Heart left ventricle (tissue), 16 donors: ENCODE measurements at places on chromosomes 13 and 19. TPM values are rescaled to one million over a fixed set of nuclear protein-coding genes. Genes with fewer than 3 reads are reported as not detected.

The CLDN10 gene
- polyA plus RNA-seq, result 0.34 TPM

The NFKBIB gene
- polyA plus RNA-seq, result 35.0 TPM

The ETV2 gene
- polyA plus RNA-seq, result 0.46 TPM

The KCNN1 gene
- polyA plus RNA-seq, result 0.08 TPM

The LYPD5 gene
- 1.9 TPM for polyA plus RNA-seq

DNA sequence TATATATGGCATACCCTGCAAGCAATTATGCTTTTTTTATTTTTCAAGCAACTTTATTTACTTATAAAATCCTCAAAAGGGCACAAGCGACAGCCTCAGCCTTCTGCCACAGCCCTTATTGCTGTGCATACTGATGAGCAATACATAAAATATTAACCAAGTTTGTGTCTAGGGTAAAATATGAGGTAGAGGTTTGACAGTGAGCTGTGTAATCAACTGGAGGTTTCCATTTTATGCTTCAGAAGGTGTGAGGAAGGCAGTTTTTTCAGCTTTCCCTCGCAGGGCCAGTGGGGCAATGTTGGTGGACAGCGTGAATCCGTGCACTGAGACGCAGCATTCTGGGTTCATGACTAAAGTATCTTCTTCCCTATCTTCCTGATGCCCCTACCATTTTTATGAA, 310.4 kb downstream of the IRS2 start:
- no peak for DNase-seq

- peak; percentile 39 for DNase-seq
Measured at GRCh38 chr13:104011505-104012241, 945.5 kb upstream of the SLC10A2 start.

DNA sequence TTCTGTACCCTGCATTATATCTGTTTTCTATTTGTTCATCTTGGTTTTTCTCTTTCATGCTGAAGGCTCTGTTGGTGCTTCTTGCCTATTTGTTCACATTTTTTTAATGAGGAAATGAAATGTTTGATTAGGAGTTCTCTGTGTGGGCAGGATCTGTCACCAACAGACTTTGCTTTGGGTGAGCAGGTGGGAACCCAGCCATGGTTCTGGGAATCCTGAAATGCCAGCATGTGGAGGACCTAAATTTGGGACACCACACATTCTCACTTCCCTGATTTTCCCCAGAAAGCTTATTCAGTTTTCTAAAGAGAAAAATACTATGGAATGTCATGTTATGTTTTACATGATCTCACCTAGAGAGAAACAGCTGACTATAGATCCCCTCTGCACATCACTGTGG, 34.0 kb downstream of the TPT1 start:
- no peak for DNase-seq

DNA sequence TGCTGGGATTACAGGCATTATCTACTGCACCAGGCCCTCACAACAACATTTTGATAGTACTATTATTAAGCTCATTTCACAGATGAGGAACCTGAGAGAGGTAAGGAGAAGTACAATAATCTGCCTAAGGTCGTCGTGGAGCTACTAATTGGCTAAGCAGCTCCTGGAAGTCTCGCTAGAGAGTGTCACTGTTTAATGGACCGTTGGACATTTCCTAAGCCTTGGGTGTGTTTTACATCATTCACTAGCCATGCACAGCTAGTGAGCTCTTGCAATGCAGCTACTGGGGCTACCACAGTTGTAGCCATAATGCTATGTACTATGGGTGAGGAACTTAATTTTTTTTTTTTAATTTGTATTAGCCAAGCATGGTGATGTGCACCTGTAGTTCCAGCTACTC, 34.0 kb upstream of the OR1M1 start:
- DNase-seq, result no peak

DNA sequence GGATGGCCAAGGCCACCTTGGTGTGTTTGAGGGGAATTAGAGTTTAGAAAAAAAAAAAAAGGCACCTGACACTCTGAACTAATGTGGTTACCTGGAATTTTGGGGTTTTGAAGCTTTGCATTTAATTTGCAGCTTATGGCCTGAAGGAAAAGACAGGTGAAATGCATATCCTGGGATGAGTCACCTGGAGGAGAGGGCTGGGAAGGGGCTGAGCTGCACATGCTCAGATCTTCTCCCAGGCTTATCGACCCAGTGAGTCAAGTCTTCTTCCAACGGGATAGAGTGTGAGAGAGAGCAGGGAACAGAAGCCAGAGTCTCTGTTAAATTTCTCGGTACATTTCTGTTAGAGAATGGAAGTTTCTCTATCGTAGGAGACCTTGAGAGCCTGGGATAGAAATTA, 29.7 kb upstream of the ALOX5AP start:
- no peak for DNase-seq

DNA sequence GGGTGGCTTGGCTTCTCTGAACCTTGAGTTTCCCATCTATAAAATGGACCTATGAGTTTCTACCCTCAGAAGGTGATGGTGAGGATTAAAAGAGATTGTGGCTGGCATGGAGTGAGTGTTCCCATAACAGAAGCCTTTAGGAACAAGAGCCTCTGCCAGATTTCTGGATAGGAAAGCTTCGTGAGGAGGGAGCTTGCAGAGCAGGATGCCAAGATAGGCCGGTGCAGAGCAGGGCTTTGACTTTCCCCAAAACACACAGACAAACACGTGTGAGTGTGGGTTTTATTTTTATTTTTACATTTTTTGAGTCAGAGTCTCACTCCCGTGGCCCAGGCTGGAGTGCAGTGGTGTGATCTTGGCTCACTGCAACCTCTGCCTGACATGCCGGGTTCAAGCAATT, 3.7 kb upstream of the CNN1 start:
- DNase-seq, result no peak

GRCh38 chr19:2290441-2291184, 8.6 kb upstream of the PEAK3 start:
- DNase-seq, result no peak

DNA sequence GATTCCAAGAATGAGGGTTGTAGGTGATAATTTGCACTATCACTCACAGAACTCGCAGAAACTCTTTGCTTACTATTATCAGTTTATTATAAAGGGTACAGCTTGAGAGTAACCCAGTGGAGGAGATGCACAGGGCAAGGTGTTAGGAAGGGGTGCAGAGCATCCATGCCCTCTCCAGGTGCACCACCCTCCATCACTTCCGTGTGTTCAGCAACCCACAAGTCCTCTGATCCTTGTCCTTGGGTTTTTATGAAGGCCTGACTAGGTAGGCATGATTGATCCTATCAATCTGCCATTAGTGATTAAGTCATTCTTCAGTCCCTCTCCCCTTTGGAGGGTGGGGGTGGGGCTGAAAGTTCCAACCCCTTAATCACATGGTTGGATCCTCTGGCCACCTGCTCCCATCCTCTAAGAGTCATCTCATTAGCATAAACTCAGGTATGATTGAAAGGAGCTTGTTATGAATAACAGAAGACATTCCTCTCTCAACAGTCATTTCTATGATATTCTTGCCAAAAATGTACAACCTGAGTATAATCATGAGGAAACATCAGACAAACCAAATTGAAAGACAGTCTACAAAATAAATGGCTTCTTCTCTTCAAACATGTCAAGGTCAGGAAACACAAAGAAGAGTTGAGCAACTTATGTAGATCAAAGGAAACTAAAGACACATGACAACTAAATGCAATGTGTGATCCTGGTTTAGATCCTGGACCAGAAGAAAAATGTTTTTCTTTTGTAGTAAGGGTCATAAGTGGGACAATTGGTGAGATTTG, 225.4 kb downstream of the PCCA start:
- no peak for DNase-seq

DNA sequence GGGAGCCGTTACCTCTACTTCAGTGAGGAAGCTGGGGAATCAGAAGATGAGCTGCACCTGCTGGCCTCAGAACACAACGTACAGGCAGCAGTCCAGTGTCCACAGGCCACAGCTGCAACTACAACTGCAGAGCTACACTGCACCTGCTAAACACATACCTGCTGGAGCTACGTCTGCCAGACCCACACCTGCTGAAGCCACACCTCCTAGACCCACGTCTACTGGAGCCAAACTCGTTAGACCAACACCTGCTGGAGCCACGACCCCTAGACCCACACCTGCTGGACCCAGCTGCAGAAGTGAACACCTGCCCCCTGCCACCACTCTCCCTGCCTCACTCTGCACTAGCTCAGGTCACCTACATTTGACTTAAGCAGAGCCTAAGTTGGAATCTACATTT, 169.9 kb downstream of the USP12 start:
- DNase-seq, result no peak
